ENCODE measurements at places on chromosomes 16 and 17.
A peak's percentile ranks its signal among the peaks of the same experiment; 100 is the strongest.

- no peak for DNase-seq
Measured at GRCh38 chr16:66099306-66099705, 267.2 kb upstream of the CDH5 start.

DNA sequence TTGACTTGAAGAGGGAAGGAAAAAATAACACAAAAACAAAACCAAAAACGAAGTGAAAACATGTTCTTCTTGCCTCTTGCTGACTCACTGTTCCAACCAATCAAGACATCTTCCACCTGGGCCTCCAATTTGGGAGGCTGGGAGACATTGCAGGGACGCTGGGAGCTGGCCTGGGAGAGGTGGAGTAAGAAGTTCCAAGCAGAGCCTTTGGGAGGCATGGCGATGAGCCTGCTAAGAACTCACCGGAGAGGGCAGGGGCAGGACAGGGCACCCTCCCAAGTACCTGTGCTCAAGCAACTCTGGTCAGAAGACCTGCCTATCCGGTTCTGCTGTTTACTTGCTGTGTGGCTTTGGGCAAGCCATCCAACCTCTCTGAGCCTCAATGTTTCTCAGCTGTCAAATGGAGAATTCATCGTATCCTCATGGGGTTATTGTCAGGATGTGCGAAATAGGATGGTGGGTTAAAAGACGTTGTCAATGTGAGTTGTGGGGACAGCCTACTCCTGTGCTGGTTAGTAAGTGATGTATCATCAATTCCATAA is 856 bp upstream of the GLP2R start:
- no peak for DNase-seq

DNA sequence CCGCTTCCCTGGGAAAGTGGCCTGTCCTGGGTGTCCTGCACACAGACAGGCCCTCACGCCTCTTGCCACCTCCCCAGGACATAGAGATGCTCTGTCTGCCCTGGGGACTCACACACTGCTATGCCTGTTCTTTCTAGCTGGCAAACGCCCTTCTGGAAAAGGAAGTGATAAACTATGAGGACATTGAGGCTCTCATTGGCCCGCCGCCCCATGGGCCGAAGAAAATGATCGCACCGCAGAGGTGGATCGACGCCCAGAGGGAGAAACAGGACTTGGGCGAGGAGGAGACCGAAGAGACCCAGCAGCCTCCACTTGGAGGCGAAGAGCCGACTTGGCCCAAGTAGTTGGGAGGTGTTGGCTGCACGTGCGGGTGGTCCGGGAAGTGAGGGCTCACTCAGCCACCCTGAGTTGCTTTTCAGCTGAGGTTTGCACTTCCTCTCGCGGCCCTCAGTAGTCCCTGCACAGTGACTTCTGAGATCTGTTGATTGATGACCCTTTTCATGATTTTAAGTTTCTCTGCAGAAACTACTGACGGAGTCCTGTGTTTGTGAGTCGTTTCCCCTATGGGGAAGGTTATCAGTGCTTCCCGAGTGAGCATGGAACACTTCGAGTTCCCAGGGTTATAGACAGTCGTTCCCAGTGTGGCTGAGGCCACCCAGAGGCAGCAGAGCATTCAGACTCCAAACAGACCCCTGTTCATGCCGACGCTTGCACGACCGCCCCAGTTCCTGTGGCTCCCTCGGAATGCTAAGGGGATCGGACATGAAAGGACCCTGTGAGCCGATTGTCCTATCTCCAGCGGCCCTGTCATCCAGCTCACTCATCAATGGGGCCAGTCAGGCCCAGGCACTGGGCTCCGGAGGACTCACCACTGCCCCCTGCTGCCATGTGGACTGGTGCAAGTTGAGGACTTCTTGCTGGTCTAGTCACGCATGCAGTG is 3.5 kb upstream of the RPL13 start:
- peak; percentile 70 for DNase-seq

DNA sequence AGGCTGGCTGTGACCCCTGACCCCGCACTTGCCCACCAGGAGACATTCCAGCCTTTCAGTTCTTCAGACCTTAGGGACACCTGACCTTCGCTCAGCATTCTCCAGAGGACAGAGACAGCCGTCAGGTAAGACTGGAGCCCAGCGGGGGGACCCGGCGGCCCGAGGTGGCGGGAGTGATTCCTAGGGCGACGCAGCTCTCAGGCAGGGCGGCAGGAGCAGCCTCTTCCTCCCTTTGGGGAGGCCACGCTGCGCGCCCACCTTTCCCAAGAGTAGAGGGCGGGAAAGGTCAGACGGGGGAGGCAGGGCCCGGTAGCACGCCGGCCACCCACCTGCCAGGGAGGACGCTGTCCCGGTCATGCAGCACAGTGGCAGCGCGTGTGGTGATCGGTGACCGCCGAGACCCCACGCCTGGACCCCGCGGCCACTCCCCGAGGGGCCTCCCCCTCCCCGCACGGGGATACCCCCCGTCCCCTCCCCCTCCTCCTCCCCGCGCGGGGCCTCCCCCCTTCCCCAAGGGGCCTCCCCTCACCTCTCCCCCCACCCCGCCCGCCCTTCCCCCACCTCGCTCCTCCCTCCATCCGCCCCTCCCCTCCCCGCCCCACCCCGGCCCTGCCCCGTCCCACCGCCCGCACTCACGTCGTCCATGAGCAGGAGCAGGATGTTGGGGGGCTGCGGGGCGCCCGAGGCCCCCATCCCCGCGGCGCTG is 472 bp downstream of the GALNS start:
- no peak for DNase-seq

DNA sequence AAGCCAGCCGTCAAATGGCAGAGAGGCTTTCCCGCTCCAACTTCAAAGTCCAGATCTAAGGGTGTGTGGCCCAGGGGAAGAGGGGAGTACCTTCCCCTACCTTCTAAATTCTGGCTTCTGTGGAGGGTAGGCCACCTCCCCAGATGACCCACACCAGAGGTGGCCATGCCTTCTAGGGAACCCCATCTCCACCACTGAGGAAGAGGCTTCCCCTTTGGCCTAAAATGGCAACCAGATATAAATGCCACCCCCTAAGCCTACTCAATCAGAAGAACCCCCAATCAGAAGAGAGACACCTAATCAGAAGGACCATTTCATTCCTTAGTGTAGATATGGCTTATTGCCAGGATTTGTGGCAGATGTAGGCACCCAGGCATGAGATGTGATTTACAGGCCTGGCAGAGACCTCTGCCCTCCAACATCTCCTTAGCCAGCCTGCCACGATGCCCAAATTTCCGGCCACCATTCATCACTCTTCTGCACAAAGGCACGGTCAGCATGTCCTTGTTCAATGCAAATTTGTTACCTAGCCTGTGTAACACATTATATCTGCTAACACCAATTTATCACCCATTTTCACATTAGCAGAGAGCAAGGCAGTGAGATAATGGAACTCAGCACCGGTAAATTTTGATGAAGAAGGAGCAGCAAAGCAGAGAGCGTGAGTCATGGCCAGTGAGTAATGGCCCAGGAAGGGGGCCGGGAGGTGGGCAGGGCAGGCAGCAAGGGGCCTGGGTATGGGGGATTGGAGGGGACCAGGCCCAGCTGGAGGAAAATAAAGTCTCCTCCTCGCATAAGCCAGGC is 1.2 kb upstream of the MGAT5B start:
- DNase-seq = no peak

DNA sequence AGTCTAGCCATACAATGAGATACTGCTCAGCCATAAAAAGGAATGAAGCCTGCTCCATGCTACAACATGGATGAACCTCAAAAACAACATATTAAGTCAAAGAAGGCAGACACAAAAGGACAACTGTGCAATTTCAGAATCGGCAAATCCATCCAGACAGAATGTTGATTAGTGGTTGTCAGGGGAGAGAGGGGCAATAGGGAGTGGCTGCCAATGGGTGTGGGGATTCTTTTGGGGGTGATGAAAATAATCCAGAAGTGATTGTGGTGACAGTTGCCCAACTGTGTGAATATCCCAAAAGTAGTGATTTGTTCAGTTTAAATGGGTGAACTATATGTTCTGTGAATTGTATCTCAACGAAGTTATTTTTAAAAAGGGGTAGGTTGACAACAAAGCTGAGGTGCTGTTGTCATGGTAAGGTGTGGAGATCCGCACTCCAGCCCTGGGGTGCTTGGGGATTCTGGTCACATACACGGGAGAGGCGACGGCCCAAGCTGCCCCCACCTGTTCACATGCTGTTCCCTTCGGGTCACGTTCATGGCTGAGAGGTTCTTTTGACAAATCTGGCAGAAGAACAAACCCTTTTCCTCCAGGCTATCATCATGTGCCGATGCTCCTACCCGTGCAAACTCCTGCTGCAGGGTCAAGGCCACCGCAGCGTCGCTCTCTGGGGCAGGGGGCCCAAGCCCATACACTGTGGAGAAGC is 9.6 kb downstream of the SLX4 start:
- no peak for DNase-seq

- no peak for DNase-seq
Measured at GRCh38 chr16:85832570-85833218, 33.2 kb downstream of the COX4I1 start.

DNA sequence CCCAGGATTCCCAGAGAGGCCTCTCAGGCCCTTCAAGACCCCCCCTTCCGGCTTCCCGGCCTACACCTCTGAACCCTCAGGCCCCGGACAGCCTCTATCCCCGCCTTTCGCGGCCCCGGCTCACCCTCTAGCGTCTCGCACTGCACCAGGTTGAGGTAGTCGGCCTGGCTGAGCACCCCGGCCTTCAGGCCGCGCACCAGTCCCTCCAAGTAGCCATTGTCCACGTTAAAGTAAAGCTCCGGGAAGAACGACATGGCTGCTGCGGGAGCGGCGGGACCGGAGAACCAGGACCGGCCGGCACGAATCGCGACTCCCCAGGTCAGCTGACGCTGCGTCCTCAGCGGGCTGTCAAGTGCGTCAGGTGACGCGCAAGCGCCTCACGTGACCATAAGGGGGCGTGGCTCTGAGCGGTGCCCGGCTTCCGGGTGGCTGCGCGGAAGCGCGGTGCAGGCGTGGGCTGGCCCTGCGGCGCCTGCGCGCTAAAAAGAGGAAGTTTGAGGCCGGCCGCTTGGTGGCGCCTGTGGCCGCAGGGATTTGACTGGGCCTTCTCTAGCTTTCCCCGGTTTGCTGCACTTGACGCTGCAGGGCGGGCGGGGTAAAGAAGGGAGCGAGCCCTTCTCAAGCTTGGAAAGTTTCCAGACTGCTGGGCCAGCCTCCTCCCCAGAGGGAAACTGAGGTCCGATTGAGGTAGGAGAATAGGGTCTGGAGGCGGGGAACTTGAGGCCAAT is at the start of gene ATP6V0D1:
Gene ATP6V0D1 (minus strand): TSS at position 325 of the 728 bp plus-strand sequence. CDS start 71 bp downstream, at position 254.
- peak; percentile 99 for DNase-seq

DNA sequence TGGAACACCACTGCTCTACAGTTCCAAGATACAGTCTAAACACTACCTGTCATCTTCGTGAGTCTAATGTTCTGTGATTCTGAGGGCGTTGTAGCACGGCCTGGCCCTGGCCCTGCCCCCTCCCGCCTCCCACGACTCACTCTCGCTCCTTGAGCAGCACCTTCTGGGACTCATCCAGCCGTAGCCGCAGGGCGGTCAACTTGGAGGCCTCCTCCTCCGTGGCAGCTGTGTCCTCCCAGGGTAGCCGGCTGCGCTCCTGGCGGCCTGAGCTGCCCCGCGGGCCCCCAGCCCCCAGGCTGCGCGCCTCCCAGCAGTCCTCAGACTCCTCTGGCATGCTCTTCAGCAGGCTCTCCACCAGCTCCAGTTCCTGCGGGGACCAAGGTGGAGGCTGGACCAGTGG is 10.6 kb downstream of the CCDC102A start:
- DNase-seq = no peak

GRCh38 chr16:90048347-90048722 is 28.8 kb downstream of the PRDM7 start:
- no peak for DNase-seq

GRCh38 chr17:65371702-65372101 is 189.7 kb downstream of the AXIN2 start:
- no peak for DNase-seq

GRCh38 chr16:53726625-53727024 is 22.7 kb downstream of the FTO start:
- no peak for DNase-seq

DNA sequence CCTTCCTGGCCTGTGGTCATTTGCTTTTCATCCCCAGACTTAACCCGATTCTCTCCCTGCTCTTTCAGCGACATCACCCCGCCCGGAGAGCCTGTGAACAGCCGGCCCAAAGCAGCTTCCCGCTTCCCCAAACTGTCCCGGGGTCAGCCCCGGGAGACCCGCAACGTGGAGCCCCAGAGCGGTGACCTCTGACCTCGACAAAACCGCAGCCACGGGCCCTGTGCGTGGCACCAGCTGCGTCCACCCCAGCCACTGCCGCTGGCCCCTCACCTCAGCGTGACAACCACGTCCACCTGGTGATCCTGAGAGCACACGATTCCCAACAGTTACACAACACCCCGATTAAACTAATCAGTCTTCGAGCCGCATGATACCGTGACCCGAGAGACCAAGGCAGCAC is 235.2 kb downstream of the CPPED1 start:
- DNase-seq = no peak

DNA sequence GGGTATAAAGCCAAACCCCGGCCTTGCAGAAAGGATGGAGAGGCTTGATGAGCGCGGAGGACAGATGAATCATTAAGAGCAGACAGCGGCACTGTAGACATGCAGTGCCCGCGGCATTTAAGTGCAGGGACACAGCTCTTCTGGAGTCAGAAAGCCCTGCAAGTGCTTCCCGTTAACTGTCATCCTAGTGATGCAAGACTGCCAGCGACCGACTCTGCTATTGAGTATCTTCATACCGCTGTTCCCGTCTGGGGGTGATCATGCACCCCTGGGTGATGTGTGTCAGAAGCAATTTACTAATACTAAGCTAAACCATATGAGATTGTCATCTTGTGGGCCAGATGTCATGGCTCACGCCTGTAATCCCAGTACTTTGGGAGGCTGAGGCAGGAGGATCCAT is 101.0 kb downstream of the ABCC6 start:
- DNase-seq = no peak

DNA sequence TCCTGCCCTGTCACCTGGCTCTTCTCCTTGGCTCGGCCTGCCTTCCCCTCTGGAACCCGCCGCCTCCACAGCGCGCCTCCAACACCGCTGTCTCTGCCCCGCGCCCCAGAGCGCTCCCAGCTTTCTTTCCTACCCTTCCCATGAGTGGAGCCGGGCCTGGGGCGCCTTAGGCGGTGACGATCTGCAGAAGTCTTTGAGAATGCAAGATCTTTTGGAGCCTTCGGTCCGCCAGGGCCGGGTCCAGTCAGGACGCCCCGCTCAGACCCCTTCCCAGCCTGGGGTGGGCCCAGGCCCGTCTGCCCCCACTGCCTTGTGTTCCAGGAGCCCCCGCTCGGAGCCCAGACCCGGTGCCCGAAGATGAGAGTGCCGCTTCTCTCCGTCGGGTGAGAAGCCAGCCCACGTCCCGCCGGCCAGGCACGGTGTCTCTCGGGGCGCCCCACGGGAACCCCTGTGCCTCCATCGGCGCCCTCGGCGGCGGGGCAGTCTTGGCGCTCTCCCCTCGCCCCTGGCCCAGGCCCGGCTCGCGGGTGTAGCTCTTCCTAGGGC is 40.0 kb downstream of the MRM1 start:
- DNase-seq = no peak

GRCh38 chr17:5164436-5164835 is 27.2 kb downstream of the ZNF594 start:
- DNase-seq = no peak

- DNase-seq = no peak
Measured at GRCh38 chr16:74735162-74735452, 34.4 kb upstream of the MLKL start.
